ENCODE measurements at places on chromosomes 5 and 9.

- no peak for DNase-seq
Measured at GRCh38 chr9:259405-260404, 45.0 kb downstream of the DOCK8 start.

GRCh38 chr9:129059796-129060785 is 20.8 kb upstream of the DOLPP1 start:
- no peak for DNase-seq

DNA sequence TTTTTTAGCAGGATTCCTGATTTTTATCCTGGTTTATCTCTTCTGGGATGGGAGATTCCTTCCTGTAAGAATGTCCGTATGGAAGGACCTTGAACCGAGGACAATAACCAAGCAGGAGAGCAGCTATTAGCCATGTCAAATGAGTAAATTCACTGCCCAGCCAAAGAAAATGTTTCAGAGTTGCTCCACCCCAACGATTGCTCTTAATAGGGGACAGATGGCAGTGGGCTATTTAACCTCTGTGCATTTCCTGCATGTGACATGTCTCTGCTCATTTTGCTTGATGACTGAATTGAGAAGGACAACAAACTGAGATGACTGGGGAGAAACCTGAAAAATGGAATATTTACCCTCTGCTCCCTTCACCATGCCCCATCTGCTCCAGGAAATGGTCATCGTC is 479.9 kb upstream of the ZNF462 start:
- no peak for DNase-seq

- DNase-seq: no peak
Measured at GRCh38 chr5:179603308-179603707, 20.2 kb downstream of the HNRNPH1 start.

- DNase-seq: no peak
Measured at GRCh38 chr5:176131771-176132170, 106.5 kb upstream of the SIMC1 start.

DNA sequence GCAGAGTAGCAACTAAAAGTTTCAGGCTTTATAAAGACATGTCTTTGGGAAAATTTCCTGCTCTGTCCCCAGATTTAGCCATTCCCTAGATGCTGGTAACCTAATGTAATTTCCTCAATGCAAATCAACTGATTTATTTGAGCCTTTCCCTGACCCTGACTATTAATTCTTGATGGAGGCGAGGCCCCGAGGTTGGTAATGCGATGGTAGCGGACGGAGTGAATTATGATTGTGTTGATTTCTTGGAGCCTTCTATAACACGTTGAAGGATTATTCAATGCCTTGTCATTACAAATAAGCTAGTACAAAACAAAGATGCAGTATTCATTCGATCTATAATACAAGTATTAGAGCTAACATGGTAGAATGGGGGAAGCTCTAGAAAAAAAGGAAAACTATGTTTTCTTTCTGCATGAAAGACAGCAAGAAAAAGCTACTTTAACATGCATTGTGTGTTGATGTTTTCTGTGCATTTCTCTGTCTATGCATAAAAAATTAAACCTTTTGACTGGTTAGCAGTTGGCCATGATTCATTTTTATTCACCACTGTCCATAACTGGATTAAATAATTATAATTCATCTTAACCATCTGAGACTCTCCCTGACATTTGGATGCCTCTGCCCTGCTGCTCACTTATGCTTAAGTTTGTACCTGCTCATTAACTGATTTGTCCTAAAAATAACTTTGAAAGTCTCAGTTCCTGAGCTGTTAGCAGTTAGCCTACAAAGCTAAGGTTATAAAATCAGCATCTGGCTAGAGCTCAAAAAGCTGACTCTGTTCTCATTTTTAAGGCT is 490.2 kb upstream of the NUDT12 start:
- DNase-seq: no peak

GRCh38 chr5:176748073-176748966 is 62.0 kb upstream of the UNC5A start:
- DNase-seq: no peak

- DNase-seq: no peak
Measured at GRCh38 chr9:19471737-19472648, 63.2 kb downstream of the ACER2 start.

GRCh38 chr5:63111891-63112290 is 533.3 kb downstream of the LRRC70 start:
- DNase-seq: no peak

DNA sequence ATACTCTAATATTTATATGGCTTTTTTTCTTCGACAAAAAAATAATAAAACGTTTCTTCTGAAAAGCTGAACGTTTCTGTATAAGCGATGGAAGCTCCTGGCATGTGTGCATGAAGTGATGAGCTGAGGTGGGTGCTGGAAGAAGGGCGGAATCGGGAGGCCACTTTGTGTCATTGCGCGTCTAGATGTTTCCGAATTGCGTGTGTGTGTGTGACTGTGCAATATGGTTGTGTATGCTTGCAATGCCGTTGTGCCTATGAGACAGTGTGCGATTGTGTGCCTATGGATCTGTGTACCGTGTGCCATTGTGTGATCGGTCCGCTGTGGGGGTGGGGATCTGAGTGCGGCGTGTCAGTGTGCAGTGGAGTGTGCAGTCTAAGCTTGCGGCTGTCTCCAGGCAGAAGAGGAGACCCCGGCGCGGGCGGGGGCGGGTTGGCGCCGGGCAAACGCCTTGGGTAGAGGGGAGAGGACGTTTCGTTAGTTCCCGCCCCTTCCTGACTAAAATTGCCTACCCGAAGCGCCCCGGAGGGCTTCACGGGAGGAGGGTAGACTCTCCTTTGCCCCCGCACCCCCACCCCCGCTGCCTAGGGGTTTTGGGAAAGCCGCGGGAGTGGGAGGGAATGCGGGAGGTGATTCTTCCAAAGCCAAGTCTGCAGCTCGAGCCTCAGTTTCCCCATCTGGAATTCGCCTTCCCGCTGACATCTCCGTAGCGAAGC is 24.2 kb downstream of the PCDHGC5 start:
- no peak for DNase-seq

GRCh38 chr5:36045895-36046294 is 20.8 kb downstream of the UGT3A2 start:
- DNase-seq: no peak

DNA sequence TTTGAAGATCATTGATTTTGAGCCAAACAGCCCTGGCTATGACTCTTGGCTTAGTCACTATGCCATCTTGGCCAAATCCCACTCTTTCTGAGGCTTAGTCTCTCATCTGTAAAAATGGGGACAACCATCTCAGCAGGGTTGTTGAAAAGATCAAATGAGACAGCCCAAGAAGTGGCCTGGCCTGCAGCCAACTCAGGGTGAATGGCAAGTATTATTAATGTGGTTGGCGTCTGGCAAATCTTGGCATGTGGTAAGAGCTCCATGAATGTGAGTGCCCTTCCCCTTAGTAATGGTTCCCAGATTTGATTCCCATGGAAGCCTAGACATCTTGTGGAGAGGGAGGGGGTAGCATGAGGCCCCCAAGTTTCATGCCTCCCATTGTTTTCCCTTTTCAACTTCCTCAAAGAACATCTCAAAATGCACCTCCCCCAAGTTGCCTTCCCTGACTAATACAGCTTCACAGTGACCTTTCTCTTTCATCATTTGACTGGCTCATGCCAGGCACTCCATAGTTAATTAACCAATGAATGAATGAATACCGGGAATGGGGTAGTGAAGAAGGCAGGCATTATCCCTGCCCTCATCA is 11.8 kb upstream of the TGFBI start:
- DNase-seq: no peak

GRCh38 chr5:179267071-179267670 is 78.1 kb downstream of the ADAMTS2 start:
- DNase-seq: no peak

GRCh38 chr9:114446036-114446435 is 58.3 kb upstream of the AKNA start:
- DNase-seq: no peak

DNA sequence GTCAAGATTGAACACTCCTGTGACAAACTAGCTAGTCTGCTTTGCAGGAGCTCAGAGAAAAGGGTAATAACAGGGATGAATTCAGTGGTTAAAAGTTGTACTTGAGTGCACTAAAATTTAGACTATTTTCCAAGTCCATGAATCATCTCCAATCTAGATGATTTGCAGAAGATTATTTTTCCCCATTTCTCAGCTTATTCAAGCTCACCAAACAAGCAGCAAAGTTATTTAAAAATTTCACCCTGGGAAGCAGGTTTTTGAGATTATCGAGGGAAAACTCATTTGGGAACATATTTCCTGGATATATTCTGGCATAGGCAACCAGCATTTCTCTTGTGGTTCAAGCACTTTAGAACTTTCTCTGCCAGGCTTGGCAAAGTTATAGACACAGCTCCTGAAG is 311.4 kb downstream of the TLE1 start:
- no peak for DNase-seq

- no peak for DNase-seq
Measured at GRCh38 chr5:4553978-4554377, 586.2 kb upstream of the ADAMTS16 start.

GRCh38 chr5:13143214-13143613 is 801.3 kb downstream of the DNAH5 start:
- no peak for DNase-seq

DNA sequence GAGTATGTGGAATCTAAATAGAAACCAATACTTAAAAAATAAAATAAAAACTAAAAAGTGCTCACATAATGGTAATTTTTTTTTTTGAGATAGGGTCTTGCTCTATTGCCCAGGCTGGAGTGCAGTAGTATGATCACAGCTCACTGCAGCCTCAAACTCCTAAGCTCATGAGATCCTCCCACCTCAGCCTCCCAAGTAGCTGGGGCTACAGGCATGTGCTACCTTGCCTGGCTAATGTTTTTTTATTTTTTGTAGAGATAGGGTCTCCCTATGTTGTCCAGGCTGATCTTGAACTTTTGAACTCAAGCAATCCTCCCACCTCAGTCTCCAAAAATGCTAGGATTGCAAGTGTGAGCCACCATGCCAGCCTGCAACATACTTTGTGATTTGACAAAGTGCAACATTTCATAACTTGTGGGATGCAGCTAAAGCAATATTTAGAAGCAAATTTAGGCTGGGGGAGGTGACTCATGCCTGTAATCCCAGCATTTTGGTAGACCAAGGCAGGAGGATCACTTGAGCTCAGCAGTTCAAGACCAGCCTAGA is 18.4 kb downstream of the AP3B1 start:
- DNase-seq: no peak

DNA sequence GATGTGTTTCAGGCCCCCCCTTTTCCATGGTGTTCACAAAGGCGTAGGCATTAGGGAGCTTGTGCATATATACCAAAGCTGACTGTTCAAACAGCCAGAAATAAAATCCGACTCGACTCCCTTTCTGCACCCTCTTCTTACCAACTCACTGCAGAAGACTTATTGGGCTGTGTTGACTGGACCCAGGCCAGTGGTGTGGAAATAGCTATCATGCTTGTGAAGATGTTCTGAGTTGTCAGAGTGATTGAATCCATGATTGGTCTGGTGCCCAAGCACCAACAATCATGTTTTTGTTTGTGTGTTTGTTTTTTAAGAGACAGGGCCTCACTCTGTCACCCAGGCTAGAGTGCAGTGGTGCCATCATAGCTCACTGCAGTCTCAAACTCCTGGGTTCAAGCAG is 21.6 kb downstream of the TJP2 start:
- no peak for DNase-seq

- no peak for DNase-seq
Measured at GRCh38 chr5:127298036-127298429, 7.4 kb downstream of the MEGF10 start.

DNA sequence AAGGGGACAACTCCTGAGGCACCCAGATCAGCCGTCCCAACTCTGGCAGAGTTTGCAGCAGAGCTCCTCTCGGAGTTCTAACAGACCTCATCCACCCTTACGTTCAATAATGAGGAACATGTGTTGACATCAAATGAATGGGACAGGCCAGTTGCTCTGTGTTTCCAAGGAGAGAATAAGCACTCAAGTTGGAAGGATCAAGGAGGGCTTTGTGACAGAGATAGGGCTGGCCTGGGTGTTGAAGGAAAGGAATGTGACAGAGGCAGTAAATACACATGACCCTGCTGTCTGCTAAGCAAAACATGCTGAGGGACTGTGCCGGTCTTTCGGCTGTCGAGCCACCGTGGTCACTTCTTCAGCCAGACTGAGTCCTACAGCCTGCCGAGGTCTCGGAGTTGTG is 48.2 kb downstream of the GPR107 start:
- no peak for DNase-seq

- DNase-seq: no peak
Measured at GRCh38 chr5:160699301-160699700, 152.7 kb downstream of the ATP10B start.

GRCh38 chr9:108094676-108094993 is 605.1 kb upstream of the KLF4 start:
- no peak for DNase-seq

- no peak for DNase-seq
Measured at GRCh38 chr9:119369680-119370366, 588 bp upstream of the BRINP1 start.

DNA sequence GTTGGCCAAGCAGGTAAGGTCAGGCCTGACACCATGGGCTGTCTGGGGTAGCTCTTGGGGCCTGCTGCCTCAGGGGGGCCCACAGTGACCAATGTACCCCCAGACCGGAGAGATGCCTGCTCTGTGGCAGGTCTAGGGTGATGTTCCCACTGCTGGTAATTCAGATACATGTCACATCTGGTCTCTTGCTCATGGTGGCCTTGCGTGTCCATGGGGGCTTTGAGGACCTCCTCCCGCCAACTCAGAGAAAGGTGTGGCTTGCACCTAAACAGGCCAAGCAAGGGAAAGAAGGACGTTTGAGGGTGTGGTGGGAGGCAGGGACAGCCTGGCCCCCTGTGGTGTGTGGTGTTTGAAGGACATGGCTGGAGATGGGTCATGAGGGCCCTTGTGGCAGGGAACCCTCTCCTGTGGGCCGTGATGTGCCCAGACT is 75.2 kb downstream of the PHF2 start:
- DNase-seq: no peak

DNA sequence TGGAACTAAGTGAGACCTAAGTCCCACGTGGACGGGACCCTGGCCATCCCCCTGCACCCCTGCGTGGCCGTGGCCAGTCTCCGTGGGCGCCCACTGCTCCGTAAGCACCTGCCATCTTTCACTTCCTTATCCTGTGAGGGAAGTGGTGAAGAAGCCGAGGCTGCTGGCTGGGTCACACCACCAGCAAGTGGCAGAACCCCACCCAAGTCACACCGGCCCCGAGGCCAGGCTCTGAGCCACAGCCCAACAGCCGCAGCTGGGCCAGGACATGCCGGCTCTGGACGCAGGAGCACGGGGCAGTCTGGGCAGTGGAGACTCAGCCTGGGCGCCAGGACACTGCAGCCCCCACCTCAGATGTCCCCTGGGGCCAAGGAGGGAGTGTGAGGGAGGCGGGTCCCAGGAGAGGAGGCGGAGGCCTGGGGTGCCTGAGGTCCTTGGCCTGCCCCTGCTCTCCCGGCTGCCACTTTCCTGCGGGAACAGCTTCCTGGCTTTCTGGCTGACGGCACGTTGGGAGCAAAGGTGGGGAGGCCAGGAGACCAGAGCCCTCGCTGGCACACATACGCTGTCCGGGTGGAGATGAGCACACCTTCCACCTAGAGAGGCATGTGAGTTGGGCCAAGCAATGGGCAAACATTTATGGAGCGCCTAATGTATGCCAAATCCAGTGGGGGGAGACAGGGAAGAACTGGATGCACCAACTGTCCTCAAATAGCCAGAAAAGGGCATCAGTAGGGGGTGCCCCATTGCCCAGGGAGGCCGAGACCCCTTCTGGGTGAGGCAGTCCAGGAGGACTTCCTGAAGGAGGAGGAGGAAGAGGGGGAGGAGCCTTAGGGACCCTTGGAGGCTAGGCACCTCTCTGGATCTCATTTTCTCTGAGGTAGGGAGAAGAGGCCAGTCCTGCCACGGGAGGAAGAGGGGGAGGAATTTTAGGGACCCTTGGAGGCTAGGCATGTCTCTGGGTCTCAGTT is 43.9 kb upstream of the EGFL7 start:
- no peak for DNase-seq

Data from stimulated activated CD8-positive, alpha-beta memory T cell treated with anti-CD3 and anti-CD28 coated beads, Interleukin-4, amount 100 ng/mL, for 4 hours (primary cell).